AG09319 (cell line): ENCODE measurements at places on chromosomes 11 and 22.

DNA sequence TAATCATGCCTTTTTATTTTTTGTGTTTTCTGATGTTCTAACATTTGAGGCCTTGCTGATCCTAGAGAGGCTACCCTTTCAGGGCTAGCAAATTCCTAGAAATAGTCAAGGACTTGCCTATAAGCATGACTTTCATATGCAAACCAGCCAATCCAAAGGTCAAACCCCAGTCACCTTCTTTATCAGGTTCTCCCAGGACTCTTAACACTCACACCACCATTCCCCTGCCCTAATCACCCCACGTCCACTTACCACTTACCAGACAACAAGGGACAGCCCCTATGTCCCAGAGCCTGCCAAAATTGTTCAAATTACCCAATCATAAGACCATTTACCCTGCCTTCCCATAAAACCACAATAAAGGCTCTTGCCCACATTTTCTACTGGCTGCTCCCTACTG is 1339.8 kb downstream of the LRRC4C start:
- no peak for DNase-seq

GRCh38 chr22:50621356-50621880 is 6.5 kb downstream of the ARSA start:
- DNase-seq = no peak

- DNase-seq = no peak
Measured at GRCh38 chr11:63404161-63404935, 34.8 kb downstream of the SLC22A9 start.

- no peak for DNase-seq
Measured at GRCh38 chr11:27020751-27021150, 19.9 kb upstream of the BBOX1 start.

GRCh38 chr11:33774736-33775466 is 581 bp upstream of the FBXO3 start:
- no peak for DNase-seq

GRCh38 chr11:27902981-27903624 is 202.8 kb upstream of the BDNF start:
- no peak for DNase-seq

GRCh38 chr22:22410121-22410520 is 98.4 kb downstream of the ZNF280B start:
- no peak for DNase-seq

DNA sequence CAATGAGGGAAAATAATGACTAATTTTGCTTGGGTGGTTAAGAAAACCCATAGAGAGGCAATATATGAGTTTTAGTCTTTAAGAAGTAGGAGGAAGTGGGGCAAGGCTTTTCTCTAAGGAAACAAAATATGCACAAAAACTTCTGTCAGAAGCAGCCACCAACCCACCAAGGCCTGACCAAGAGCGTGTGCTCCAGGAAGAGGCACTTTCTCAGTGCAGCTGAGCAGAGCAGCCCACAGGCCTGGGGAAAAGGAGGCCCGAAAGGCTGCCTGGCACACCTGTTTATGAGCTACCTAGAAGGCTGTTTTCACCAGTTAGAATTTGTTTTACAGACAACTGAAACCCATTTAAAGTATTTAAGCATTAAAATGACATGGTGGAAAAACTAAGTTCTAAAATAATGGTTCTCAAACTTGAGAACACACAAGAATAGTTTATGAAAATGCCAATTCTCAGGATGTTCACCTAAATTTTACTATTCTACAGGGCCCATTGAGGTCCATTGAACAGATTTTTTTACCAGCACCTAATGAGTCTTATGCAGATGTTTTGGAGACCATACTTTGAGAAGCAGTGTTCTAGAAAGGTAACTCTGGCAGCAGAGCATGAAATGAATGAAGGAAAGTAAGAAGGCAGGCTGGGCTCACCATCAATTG is 160.5 kb upstream of the DDI1 start:
- DNase-seq = no peak

DNA sequence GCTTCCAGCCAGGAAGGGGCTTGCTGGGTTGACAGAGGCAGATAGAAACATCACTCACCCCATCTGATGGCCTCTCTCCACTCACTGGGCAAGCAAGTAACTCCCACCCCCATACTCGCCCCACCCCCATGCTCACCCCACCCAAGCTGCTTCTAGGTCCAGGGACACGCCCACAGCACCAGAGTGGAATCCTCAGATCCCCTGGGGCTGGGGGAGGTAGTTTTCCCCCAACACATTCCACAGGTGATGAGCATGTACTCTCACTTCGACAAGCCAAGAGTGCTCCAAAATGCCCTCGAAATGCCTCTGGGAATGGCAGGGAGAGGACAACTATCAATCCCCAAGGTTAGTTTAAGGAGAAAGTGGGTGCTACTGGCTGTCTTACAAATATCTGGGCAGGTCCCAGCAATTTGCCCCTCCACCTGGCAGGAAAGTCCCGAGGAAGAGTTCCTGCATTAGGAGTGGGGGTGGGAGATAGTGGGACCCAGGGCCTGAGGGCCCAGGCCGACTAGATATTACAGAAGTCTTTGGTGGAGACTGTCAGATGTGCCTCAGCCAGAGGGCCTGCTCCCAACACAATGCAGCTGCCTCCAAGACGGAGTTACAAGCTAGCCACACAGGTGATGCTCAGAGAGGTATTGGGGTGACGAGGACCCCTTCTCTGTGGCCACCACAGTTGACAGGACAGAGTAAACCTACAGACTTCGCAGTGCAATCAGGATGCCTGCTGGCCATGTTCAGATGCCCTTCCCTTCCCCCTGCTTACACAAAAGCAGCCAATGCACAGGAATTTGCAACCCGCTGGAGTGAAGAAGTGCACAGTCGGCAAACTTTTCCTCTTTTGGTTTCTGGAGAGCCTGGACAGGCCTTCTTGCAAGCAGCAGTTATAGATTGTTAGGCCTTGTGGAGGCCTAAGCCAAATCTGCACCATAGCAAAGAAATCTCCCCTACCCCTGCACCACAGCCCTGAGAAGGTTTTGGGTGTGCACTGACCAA is 2.9 kb upstream of the LMO1 start:
- DNase-seq = no peak
